Activated naive CD4-positive, alpha-beta T cell treated with Interleukin-2 at 50 U/mL for 16 hours (primary cell): ENCODE measurements at places on chromosomes 11 and 22.

DNA sequence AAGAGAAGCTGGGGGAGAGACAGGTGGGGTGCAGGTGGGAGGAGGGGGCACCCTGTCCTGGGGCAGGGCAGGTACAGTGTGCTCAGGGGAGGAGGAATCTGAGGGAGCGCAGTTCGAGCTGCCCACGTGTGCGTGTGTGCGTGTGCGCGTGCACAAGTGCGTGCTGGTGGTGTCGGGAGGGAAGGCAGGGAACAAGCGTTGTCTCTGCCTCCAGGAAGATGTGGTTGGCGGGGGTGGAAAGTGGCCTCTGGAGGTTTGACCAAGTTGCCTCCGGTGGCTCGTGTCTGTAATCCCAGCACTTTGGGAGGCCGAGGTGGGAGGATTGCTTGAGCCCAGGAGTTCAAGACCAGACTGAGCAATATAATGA lies 49.9 kb upstream of the THY1 start:
- no peak for DNase-seq

GRCh38 chr11:86056351-86056854 lies 12.5 kb downstream of the PICALM start:
- DNase-seq = no peak

- DNase-seq = no peak
Observed at GRCh38 chr11:122103726-122104125, 12.3 kb downstream of the BLID start.

DNA sequence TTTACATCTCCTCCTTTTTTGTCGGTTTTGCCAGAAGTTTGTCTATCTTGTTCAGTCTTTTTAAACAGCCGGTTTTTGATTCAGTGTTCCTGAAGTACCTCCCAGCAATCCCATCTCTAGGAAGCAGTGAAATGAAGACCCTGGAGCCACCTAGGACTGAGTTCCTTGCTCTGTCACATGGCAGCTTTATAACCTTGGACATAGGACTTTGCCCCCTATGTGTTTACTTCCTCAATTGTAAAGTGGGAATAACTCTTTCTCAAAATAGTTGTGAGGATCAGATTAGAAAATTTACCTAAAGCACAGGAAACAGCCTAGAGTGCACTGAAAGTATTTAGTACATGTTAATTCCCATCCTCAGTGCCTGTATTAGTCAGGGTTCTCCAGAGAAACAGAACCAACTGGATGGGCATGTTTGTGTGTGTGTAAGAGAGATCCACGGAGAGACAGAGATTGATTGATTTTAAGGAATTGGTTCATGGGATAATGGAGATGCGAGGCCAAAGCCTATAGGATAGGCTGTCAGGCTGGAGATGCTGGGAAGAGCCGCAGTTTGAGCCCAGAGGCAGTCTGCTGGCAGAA lies 20.0 kb downstream of the FAM83F start:
- DNase-seq = no peak

DNA sequence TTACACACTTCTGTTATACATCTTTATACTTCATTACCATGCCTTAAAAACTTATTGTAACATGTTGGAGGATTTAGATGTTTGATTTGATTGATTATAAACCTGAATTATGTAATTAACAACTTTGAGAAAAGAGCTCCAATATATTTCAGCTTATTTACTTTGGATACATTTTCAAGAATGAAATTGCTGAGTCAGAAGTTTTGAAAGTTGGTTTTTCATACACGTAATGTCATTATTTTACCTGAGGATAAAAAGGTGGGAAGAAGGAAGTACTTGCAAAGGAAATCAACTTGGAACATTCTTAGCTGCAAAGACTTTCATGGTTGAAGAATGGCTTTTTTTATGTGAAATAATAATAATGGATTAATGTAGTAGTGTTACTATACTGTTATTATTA lies 677.2 kb downstream of the FAM181B start:
- DNase-seq = no peak

GRCh38 chr22:38950527-38951295 lies 6.7 kb upstream of the APOBEC3A start:
- no peak for DNase-seq

GRCh38 chr22:46638601-46639431 lies 18.6 kb downstream of the GRAMD4 start:
- no peak for DNase-seq
